ENCODE measurements at places on chromosomes 16 and 17. TPM values are rescaled to one million over a fixed set of nuclear protein-coding genes. Genes with fewer than 3 reads are reported as not detected.

GRCh38 chr16:66473654-66474519 is 46.8 kb downstream of the BEAN1 start:
- no peak for DNase-seq

- no peak for DNase-seq
Observed at GRCh38 chr16:24609740-24610415, 70.5 kb downstream of the RBBP6 start.

GRCh38 chr17:36527621-36528250 is 6.9 kb downstream of the MYO19 start:
- no peak for DNase-seq

- DNase-seq: no peak
Observed at GRCh38 chr17:48745381-48746275, 17.1 kb upstream of the HOXB13 start.

DNA sequence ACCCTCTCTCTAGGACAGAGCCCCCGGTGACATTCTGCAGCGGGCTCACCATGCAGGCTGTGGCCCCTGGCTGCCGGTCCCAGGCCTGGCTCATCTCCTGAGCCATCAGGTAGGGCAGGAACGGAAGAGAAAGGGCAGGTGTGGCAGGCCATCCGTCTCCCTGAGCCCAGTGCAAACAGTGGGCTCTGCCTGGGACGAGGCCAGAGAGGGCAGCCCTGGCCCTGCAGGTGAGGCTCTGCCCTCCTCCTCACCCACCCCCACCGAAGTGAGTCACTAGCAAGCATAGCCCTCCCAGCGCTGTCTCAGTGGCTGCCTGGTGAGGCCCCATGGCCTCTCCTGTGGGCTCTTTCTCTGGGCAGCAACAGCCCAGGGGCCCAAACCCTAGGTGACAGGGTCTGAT is 14.5 kb downstream of the OTOP3 start:
- no peak for DNase-seq

DNA sequence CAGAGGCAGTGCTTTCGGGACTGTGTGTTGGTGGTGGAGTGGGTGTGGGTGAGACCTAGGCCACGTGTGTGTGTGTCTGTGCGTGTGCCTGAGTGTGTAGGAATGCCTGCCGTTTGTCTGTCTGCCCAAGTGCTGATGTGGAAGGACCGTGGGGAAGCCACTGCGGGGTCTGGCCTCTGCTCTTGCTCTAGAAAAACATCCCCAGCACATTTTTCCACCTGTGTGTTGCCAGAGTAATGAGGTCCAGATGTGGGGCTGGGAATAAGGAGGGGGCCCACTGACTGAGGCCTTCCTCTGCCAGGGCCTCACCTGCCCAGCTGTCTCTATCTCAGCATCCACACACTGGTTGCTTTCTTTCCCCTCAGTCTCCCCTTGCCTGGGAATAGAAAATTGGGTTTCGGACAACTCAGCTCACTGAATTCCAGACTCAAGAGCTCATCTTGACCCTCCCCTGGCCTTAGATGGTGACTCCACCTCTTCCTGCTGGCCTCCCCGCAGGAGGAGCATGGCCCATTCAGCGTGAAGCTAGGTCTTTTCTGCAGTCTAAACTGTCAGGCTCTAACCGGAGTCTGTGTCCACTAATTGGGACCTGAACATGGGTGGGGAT is 7.6 kb downstream of the SGCA start:
- no peak for DNase-seq

- no peak for DNase-seq
Observed at GRCh38 chr16:8372141-8372540, 218.2 kb downstream of the TMEM114 start.

GRCh38 chr17:42891539-42892152 is 9.0 kb upstream of the G6PC1 start:
- no peak for DNase-seq

GRCh38 chr17:74426551-74427047 is 5.3 kb upstream of the GPRC5C start:
- no peak for DNase-seq

GRCh38 chr16:53973021-53973420 is 269.1 kb downstream of the FTO start:
- DNase-seq: no peak

GRCh38 chr17:75843577-75844529 is at the start of gene UNC13D:
Gene UNC13D, minus strand, starts transcription at chr17:75844404. Its CDS starts 67 bp downstream, at chr17:75844337.
- DNase-seq: no peak

DNA sequence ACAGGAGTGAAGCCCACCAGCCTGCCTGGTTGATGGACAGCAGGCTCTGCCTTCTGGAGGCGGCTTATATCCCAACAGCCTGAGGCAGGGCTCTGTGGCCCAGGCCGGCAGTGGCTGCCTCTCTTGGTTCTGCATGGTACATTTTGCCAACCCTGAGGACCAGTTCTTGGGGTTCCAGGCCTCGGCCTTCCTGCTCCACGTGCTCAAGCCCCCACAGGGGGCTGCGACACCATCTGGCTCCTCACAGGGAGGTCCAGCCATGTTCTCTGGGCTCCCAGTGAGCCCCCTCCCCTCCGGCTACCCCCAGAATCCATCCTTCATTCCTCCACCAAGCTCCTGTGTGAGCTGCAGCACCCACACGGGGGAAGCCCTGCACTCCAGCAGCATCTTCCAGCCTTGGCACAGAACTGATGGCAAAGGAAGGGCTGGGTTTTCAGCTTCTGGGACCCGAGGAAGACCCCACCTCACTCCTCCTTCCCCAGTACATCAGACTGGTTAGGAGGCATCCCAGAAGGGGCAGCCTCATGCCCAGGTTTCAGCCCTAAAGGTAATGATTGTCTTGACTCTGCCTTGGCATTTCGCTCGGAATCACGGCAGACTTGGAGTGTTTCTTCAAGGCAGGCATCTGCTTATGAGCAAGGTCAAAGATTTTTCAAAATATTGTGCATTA is 231.2 kb downstream of the CPPED1 start:
- no peak for DNase-seq

Gene CD79B
- total RNA-seq: 1.3 TPM

Gene KRT25
- total RNA-seq: not detected

Gene OTOP2
- not detected for total RNA-seq

All from esophagus squamous epithelium (tissue), 5 donors.